A549 treated with DMSO at 1 μM for 4 hours (cell line): ENCODE measurements at places on chromosomes 7 and 10. TPM values are rescaled to one million over a fixed set of nuclear protein-coding genes. Genes with fewer than 3 reads are reported as not detected.

CYP2E1 gene
- total RNA-seq, result 0.19 to 0.30 TPM (median 0.28 TPM) in 5 replicates

COL13A1 gene
- 0.16 to 0.62 TPM (median 0.33 TPM) in 5 replicates for total RNA-seq

SPDYE8 gene
- not detected in 5 replicates for total RNA-seq

AKR1C8 gene
- total RNA-seq, result 0.32 to 0.49 TPM in 2 of 5 replicates, not detected in the others

CHAT gene
- not detected in 5 replicates for total RNA-seq

SLC18A3 gene
- total RNA-seq, result 0.03 TPM in 1 of 5 replicates, not detected in the others

FOXP2 gene
- not detected in 5 replicates for total RNA-seq

TUBB8 gene
- total RNA-seq, result 0.11 TPM in 1 of 5 replicates, not detected in the others
